ENCODE measurements at places on chromosomes 12 and 14.

DNA sequence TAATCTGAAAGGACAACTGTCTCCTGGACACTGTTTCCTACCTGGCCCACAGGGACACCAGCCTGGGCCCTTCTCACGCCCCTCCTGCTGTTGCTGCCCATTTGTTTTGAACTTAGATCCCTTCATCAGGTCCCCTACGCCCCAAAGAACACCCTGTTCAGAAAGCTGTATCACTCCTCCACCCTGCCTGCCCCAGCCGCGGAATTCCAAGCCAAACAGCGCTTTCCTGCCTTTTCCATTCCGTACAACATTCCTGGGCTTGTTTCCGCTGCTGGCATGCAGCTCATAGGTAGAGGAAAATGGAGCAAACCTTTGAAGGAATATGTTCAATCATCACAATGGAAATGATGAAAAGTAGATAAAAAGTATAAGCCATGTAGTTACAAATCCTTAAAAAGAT is 12.8 kb upstream of the GSG1 start:
- DNase-seq = no peak

- no peak for DNase-seq
Observed at GRCh38 chr12:125220404-125221273, 155.4 kb downstream of the AACS start.

DNA sequence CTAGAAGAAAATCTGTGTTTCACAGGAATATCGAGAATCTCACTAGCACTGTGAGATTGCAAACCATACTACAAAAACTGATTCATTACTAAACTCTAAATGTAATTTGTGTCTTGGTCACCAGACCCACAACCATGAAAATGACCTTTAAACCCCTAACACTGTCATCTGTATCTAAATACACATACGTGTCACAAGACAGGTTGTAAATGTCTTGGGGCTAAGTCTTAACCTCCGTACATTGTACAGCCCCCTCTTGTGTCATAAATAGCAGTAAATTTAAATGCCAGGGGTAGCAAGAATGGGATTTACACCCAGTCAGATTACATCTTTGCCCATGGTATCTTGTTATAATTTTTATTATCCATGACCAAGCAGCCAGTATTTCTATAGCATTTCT is 117.3 kb downstream of the GPR135 start:
- no peak for DNase-seq

GRCh38 chr14:78018283-78018682 is 151.9 kb upstream of the NRXN3 start:
- no peak for DNase-seq

- DNase-seq = no peak
Observed at GRCh38 chr12:110266381-110266960, 14.6 kb upstream of the ATP2A2 start.
